ENCODE measurements at places on chromosomes 3 and 15.

GRCh38 chr3:113287111-113287802, 75.9 kb downstream of the BOC start:
- DNase-seq: no peak

DNA sequence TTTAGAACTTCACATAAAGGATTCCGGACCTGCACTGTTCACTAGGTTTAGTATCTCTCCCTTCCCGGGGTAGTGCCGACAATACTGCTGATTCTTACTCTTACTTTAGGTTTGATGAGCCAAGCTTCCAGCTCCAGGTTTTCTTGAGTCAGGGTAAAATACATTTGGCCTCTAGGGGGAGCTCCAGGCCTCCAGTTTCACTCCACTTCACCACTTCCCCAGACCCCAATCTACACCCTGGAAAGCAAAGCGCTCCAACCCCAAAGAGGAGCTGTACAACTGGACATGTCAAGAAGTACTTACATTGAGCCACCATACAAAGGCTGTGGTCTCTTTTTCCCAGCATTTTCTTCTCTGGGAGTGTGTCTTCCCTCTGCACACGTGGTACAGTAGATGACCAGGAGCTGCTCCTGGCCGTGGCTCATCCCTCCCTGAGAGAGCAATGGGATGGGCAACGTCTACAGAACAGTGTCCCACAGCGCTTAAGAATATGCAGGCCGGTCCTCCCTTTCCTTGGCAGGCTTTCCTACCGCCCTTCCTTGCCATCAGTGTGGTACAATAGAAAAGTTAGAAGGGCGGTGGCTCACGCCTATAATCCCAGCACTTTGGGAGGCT, 93.9 kb upstream of the CCDC80 start:
- peak; percentile 47 for DNase-seq

DNA sequence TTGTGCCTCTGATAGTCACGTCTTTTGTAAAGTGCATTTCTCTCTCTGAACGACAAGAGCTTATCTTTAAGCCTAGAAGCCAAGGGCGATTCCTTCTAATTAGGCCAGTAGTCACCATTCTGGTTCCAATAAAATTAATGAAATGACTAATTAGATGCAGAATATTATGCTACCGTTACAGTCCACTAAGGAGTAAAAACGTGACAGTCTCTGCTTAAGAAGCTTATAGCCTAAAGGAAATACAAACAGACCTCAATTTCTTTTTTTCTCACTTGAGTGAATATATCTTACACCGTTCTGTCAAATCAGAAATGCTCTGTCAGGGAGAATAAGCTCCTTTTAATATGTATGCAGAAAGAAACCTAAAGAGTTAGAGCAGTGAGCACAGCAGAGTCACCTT, 236.1 kb downstream of the CD47 start:
- no peak for DNase-seq

GRCh38 chr15:101439920-101440319, 49.6 kb downstream of the PCSK6 start:
- no peak for DNase-seq

GRCh38 chr3:197503652-197504051, 52.1 kb downstream of the BDH1 start:
- no peak for DNase-seq

GRCh38 chr3:124318656-124319055, 326.7 kb upstream of the ROPN1 start:
- DNase-seq: no peak
